ENCODE measurements at places on chromosomes 2 and 18.
A peak's percentile ranks its signal among the peaks of the same experiment; 100 is the strongest.

DNA sequence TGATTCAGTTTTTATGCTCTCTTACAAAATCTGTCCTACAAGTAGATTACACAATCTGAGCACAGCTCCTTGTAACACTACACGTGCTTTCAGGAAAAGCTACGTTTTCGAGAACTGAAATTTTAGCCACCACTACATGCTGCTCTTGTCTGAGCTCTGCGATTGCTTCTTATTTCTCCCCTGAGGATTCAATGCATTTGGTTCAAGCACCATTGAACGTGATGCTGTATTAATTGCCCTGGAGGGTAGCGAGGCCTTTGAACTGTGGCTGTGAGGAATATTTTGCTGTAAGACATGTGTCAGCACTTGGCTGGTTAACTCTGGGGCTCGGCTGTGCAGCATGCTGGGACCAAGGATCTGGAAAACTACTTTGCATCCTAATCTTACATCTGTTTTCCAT is 405.8 kb downstream of the EPHA4 start:
- peak; percentile 38 for DNase-seq

DNA sequence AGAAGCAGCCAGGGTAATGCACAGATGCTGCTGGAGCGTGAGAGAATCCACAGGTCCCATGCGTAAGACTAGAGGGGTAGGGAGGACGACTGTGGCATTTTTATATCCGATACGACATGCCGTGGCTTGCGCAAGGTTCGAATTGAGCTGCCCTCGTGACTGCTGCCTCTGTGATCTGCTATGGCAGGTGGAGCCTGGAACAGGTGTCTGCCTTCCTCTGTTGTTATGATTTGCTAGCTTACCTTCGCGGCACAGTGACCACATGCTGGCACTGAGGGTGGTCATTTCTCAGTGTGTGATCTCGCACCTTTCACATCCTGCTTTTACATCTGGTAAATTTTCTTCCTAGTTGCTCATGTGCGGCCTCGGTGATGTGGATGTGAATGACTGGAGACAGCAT is 240.2 kb downstream of the ALPK2 start:
- no peak for DNase-seq

DNA sequence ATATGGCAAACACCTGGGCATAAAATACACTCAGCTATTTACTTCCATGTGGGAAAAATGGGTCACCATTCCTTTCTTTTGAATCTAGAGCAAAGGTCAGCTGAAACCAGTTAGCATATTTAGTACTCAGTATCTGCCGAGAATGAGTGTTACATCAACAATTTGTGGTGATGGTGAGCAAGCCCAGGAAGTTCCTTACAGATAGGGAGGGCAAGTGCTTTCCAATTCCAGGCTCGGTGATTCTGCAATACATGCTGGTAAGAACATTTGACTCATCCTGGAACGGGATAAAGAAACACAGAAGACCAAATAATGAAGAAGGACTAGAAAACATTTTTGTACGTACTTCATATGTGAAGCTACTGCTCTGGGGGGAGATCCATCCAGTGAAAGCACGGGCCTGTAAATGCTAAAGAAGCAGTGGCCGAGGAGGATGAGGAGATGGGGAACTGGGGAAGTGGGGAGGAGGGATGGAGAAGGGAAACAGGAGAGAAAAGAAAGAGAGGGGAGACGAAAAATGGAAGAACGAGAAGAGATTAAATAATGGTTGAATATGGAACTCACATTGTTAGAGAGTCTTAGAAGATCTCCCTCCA is 251.9 kb downstream of the TTC32 start:
- peak; percentile 99 for DNase-seq

DNA sequence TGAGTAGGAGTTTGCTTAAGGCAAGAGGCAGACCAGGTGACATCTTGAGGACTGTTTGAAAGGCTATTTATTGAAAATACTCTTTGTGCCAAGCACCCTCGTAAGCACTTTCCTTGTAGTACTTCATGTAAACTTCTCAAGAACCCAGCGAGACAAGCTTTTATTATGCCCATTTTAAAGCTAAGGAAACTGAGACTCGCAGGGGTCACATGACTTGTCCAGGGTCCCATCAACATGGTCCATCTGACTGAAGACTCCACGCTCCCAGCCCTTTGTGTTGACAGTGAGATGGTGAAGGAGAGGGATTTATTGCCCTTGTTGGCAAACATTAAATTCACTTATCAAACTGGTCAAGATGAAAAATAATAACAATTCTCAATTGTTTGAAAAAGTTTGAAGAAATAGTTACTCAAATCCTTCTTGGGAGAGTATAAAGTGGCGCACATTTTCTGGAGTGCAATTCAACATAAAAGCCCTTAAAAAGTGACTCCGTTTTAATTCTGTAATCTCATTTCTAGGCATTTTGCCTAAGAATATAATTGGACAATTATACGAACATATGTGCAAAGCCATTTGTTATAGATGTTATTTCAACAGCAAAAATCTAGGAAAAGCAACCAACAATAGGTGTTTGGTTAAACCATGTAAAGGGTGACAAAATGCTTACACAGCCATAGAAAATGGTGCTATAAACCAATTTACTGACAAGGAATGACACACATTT is 270.5 kb upstream of the NCKAP5 start:
- DNase-seq, result no peak

GRCh38 chr2:105521176-105521575 is 122.3 kb upstream of the FHL2 start:
- DNase-seq, result no peak

- no peak for DNase-seq
These were observed 124.2 kb downstream of the LPIN1 start for GRCh38 chr2:11870584-11870983.

DNA sequence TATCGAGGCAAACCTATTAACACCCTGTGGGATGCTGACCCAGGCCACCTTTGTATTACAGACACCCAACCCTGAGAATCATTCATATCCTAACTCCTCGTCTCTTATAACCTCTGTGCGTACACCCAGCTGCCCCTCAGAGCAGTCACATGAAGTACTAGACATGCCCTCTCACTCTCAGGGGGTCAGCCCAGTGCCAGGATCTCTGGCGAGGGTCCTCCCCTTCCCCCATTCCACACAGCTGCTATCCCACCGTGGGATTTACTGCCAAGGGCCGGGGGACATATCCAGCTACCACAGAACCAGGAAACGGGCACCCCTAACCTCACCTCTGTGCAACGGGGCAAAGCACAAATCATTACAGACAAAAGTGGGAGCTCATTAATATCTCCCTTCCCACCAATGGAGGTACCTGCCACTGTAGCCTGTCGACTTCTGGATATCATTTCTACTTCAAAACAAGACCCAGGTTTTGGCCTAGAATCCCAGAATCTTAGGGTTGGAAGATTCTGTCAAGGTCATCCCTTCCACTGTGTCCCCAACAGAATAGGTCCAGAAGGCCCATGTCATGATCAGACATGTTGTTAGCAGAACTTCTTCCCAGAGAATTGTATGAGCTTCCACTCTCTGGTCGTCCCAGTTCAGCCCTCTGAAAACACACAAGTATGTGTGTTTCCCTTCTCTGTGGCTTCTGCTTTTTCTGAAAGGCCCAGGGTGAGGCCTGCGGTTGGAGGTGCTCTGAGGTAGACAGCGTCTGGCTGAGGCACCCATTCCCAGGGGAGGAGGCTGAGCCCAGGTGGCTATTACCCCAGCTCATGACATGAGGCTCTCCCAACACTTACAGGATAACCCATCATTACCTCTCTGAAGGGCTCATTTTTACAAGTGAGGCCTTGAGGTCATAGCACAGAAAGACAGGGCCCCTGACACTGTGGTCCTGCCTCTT is 1.7 kb downstream of the TMBIM1 start:
- no peak for DNase-seq

DNA sequence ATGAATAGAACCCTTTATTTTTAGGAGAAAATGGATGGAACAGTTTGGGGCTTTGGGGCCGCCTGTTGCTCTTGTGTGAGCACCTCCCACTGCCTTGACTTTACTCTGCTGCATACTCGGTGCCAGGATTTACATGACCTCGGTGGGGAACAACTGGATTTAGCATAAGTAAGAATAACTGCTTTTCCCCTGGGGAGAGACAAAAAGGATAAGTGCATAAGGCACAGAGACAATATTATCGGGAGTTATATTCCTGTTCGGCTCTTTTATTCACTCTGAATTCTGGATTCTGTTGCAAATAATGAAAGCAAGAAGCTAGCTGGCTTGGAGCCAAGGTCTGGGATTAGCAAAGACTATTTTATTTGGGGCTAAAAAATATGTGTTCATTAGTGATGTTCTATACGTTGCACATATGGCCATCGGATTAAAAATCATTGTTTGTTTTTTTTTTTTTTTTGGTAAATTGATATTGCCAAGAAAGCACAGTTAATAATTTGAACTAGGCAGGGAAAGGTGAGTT is 69.8 kb downstream of the CYBRD1 start:
- DNase-seq, result no peak

DNA sequence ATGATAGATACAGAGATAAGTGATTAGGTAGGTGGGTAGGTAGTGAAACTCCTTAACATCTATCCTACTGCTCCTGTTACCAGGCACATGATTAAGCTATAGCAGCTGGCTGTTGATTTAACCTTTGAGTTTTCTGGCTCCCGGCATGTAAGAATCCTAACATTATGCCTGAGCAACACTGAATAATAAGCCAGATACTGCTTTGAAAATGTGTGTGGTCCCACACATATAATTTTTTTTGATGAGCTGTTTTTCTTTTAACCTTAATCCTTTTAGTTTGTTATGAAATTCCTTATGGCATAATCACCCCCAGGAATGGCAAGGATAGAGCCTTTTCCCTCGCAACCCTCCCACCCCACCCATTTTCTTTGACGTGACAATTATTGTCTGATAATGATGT is 104.2 kb upstream of the NEUROD1 start:
- DNase-seq, result no peak

- no peak for DNase-seq
These were observed 139.2 kb downstream of the GLI2 start for GRCh38 chr2:120874888-120875275.

DNA sequence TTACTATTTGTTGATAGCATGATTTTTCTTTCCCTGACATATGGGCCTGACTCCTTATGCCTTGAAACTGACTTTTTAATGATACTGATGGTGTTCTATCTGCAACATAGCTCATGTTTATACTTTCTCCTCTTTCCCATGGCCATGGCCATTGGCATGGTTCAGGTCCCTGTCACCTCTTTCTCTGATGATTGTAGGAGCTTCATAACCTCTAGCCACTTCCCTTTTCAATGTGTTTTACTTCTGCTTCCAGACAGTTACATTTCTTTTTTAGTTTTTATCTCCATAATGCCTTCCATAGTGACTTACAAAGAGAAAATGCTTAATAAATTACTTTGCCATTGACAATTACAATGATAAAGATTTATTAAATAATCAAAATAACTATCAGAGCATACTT is 177.9 kb upstream of the SETBP1 start:
- DNase-seq, result no peak

DNA sequence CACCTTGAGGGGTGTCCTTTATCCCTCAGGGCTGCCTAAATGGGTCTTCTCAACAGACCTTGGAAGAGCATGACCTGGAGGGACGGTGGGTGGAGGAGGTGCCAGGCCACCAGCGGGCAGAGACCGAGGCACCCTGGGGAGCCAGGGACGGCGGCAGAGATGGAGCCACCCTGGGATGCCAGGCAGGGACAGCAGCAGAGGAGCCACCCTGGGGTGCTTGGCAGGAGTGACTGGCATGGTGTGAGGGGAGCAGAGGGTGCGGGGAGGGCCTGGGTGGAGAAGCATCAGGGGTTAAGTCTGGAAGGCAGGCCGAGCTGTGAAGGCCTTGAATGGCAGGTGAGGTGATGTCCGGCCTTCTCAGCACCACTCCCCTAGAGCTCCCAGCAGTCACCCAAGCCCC is 56.1 kb downstream of the CIB4 start:
- DNase-seq, result no peak

GRCh38 chr2:190465060-190465459 is 56.9 kb downstream of the MFSD6 start:
- no peak for DNase-seq

- no peak for DNase-seq
These were observed 286.3 kb downstream of the BCL11A start for GRCh38 chr2:60267122-60267521.

- DNase-seq, result no peak
These were observed 73.2 kb downstream of the BMPR2 start for GRCh38 chr2:202449344-202449743.

- DNase-seq, result peak; percentile 49
These were observed 806 bp downstream of the RFX8 start for GRCh38 chr2:101473911-101474701.

- DNase-seq, result no peak
These were observed 20.3 kb downstream of the PER2 start for GRCh38 chr2:238267884-238268680.

DNA sequence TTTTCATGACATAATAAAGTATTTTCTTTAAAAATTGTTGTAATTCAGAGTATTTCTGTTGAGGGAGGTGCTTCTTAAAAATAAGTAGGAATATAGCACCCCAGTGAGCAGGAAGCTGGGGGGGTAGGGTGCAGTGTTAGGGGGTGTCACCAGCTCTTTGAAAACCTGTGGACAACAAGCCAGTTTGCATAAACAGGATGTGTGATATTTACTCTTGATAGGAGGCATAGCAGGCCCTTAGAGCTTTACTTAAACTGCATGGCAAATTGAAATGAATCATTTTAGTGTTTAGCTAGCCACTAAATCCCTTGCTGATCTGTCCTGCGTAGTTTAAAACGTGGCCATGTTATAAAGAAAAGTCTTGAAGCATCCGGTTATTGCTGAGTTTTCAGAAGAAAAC is 8.4 kb downstream of the TGIF1 start:
- DNase-seq, result no peak

DNA sequence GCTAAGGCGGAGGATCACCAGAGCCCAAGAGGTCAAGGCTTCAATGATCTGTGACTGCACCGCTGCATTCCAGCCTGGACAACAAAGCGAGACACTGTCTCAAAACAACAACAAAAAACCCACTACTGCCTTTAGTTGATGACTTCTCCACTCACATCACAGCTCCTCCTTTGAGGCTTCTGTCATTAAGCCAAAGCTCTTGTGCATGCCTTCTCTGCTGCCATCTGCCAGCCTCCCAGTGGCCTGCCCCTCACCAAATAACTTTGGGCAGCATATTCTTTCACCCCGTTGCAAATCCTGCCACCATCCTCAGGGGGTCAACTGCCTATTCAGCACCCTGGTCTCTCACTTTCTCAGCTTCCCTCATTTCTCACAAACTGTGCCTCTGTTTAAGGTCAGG is 27.5 kb downstream of the OSBPL1A start:
- DNase-seq, result no peak
